ENCODE measurements at places on chromosomes 2 and 18.

- DNase-seq: no peak
These were observed 241.2 kb upstream of the SKOR2 start for GRCh38 chr18:47492691-47493090.

GRCh38 chr2:210299866-210300373, 15.1 kb downstream of the MYL1 start:
- DNase-seq: no peak

DNA sequence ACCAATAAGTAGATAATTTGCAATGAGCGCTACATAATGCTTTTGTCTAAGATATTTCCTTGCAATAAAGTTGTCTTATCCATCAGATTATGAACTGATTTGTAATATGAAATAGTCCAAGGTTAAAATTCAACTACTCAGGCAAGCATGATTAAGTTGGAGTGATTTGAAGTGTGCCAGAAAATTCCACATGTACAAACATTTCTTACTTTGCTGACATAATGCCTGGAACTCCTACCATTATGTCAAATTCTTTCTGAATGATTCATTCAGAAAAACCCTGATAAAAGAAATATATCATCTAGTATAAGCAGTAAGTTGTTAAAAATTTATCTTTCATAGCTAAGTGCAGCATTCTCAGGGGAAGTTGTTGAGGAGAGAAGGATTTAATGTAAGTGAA, 87.3 kb downstream of the CBLN2 start:
- DNase-seq: no peak

DNA sequence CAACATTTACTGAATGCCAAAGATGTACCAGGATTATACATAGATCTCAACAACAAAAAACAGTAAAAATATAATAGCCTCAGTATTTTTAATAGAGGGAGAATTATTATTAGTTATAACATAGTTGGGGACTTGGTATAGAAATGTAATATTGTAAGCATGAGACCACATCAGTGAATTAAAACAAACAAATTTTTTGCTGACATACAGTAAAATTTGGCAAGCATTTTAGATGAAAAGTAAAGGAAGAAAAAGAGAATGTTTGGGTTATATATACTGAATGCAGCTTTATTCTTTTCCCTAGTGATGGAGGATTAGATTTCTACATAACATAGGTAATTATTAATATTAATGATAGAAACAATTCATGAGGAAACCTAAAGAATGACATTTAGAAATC, 10.9 kb downstream of the CPS1 start:
- no peak for DNase-seq

- DNase-seq: no peak
These were observed 76.6 kb downstream of the TLK1 start for GRCh38 chr2:171084128-171084527.

DNA sequence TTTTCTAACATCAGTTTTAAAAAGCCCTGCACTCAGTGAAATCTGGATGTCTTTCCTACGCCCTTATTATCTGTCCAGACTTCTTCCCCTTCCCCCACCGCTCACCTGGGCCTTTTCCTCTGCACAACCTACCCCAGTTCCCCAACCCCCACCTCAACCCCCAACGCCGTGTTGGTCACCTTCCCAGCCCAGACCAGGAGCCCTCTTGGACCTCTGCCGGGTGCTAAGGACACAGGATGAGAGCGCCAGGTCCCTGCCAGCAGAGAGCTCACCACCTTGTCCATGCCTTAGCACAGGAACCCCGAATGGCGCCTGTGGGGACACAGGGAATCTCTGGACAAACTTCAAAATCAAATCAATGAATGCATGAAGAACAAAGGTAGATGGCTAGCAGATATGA, 966 bp upstream of the RBM43 start:
- DNase-seq: no peak

DNA sequence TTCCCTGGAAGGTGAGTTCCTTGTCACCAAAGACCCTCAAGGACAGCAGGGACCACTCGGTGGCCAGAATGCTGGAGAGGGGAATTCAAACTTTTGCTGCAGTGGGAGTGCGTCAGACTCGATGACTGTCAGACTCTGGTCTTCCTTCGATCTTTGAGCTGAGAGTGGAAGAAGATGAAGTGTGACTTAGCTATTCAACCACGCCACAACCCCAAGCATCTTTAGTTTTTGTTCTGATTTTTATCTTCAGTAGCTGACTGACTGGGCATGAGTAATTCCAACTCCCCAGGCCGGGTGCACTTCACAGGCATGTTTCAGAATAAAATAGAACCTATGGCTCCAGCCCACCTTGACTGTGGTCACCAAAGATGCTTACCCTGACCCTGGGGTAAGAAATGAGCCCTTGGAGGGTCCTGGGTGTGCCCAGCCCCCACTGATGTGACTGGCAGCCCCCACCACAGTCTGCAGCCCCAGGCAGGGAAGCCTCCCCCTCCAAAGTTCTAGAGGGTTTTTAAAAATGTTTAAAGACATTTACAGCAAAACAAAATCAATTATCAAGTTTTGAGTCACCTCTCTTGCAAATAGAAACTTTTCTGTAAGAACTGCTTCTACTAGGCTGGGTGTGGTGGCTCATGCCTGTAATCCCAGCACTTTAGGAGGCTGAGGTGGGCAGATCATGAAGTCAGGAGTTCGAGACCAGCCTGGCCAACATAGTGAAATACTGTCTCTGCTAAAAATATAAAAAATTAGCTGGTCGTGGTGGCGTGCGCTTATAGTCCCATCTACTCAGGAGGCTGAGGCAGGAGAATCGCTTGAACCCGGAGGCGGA, 24.9 kb upstream of the YWHAQ start:
- peak; percentile 9 for DNase-seq

DNA sequence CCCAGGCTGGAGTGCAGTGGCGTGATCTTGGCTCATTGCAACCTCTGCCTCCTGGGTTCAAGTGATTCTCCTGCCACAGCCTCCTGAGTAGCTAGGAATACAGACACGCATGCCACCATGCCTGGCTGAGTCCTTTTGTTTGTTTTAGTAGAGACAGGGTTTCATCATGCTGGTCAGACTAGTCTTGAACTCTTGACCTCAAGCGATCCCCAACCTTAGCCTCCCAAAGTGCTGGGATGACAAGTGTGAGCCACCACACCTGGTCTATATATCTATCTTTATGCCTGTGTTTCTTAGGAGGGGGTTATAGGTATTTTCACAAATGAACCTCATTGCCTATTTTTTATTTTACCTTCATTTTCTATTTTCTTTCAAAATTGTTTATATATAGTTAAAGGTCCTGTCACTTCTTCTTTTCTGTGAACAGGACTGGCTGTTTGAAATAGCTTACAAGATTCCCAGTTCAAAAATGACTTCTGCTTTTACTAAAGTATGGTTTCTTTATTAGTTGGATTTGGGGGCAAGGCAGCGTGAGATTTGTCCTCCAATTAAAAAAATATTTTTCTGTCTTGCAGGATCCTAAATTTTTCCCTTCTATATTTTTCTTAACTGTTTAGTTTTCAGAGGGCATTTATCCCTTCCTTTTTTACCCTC, 16.4 kb upstream of the MARCHF7 start:
- DNase-seq: no peak

GRCh38 chr2:120149406-120149805, 73.8 kb downstream of the TMEM185B start:
- DNase-seq: no peak

DNA sequence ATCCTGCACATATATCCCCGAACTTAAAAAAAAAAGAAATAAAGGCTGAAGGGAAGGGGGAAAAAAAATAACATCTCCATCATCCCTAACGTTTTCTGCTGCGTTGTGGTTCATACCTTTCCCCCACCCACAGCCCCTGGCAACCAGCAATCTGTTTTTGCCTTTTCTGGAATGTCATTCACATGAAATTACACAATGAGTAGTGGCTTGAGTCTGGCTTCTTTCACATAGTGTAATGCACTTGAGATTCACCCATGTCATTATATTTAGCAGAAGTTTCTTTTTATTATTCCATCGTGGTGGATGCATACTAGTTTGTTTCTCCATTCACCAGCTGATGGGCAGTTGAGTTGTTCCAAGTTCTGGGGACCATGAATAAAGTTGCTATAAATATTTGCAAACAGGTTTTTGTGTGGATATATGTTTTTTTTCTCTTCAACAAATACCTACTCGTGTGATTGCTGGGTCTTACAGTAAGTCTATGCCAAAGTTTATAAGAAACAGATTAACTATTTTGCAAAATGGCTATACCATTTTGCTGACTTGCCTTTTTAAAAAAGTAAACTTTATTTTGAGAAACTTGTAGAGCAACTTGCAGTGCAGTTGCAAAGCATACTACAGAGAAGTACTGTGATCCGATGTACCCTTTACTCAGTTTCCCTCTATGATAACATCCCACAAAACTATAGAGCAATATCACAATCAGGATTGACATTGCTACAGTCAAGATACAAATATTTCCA, 322.5 kb downstream of the LPIN1 start:
- DNase-seq: no peak

- DNase-seq: no peak
These were observed 109.7 kb downstream of the RGPD3 start for GRCh38 chr2:106358521-106358920.

DNA sequence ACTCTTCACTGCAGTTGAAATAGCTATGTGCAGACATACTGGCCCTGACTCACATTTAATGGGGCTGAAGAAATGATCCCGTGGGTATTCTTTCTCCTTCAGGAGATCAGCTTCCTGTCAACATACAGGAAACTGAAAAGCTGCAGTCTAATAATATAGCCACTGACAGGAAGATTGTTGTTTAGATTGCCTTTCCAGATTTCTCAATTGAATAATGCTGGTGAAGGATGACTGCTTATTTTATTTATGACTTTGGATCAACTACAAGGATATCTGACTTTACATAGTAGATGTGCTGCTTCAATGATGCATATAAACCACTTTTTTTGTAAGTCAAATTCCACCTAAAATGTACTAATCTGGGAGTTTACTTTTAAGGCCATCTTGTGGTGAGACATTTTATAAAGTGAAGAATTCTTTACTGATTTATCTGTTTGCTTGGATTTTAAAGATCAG, 93.4 kb upstream of the MAP4K3 start:
- no peak for DNase-seq

DNA sequence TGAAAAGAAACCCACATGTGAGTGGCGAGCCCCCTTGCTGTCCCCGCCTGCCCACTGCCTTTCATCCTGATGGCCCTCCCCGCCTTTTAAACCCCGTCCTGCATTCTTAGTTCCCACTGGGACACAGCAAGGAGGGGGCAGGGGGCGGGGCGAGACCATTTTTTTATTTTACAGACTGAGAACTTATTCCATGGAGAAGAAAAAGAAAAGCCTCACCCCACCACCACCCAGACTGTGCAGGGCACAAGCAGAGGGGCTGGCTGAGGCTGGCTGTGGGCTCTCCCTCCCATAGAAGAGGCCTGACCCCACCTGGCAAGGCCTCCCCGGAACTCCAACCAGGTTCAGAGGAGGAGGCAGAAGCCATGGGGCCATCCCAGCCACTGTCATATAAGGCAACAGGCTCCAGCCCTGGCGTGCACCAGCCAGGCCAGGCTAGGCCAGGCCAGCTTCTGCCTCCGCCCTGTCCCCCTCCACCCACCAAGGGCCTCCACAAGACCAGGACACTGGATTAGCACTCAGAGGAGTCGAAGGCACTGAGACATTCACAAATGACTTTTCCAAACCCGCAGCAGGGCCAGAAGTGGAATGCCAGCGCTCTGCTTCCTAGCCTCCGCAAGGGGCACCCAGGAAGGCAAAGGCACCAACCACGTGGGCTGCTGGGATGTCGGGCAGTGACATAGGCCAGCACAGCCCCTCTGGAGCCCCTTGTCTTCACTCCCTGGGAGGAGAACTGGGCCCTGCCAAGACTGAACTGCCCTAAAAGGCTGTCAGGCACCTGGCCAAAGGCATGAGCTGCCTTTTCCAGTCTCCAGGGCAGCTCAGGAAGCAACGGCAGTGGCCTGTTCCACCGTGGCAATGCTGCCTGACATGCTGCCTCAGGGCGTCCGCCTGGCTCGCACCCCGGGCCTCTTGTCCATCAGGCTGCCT, 37.5 kb upstream of the SEMA4C start:
- no peak for DNase-seq

GRCh38 chr2:201860636-201861066, 54.3 kb downstream of the CDK15 start:
- no peak for DNase-seq

DNA sequence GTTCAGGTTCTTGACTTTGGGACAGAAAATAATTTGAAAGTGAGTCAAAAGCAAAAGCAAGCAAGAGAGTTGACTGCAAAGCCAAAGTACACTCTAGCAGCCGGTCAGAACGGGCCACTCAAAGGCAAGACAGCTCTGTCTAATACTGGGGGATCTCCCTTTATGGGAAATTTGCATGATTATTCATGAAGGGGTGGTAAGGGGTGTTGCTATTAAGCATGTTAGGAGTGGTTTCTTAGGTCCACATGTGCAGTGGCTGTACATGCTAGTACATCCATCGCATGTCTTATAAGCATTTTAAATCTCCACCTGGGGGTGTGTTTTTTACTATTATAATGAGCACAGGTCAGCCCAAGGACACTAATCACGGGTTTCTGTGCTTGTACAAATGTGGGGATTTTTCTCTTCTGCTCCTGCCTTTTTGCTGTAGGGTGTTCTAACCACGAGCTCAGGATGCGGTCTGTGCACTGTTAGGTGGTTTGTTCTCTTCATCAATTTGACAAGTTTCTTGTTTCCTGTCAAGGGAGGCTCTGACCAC, 60.2 kb upstream of the SPP2 start:
- DNase-seq: peak; percentile 17

DNA sequence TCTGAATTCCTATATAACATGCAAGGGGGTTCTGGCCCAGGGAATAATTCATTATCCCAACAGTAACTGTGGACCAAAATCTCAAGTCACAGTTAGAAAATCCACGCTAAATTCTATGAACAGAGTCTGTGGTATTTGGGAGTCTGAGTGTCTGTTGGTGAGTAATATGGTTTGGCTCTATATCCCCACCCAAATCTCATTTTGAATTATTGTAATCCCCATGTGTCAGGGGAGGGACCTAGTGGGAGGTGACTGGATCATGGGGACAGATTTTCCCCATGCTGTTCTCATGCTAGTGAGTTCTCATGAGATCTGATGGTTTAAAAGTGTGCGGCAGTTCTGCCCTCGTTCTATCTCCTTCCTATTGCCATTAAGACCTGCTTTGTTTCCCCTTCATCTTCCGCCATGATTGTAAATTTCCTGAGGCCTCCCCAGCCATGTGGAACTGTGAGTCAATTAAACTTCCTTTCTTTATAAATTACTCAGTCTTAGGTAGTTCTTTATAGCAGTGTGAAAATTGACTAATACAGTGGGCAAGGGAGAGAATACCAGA, 68.3 kb downstream of the NBAS start:
- DNase-seq: no peak

DNA sequence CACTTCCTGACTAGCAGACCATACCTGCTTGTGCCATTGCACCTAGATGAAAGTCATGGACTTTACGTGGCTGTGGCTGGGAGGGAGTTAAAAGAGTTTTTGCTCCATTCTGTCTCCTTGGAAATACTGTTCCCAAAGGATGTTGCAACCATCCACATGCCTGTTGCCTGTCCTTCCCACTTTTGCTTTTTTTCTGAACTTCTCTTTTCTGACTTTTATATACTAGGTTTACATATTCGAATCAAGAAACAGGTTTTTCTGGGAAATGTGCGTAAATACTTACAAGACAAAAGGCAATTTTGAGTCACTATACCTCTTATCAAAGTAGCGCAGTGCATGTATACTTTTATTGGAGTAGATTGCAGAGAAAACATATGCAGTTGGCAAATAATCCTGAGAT, 244.8 kb downstream of the PRKCE start:
- no peak for DNase-seq

- DNase-seq: no peak
These were observed 13.6 kb upstream of the PELI1 start for GRCh38 chr2:64157792-64158191.

GRCh38 chr2:231280846-231281245, 82.4 kb downstream of the ARMC9 start:
- DNase-seq: no peak
